Left forelimb (tissue), 1 donor: ENCODE measurements at places on chromosomes 4 and X.

DNA sequence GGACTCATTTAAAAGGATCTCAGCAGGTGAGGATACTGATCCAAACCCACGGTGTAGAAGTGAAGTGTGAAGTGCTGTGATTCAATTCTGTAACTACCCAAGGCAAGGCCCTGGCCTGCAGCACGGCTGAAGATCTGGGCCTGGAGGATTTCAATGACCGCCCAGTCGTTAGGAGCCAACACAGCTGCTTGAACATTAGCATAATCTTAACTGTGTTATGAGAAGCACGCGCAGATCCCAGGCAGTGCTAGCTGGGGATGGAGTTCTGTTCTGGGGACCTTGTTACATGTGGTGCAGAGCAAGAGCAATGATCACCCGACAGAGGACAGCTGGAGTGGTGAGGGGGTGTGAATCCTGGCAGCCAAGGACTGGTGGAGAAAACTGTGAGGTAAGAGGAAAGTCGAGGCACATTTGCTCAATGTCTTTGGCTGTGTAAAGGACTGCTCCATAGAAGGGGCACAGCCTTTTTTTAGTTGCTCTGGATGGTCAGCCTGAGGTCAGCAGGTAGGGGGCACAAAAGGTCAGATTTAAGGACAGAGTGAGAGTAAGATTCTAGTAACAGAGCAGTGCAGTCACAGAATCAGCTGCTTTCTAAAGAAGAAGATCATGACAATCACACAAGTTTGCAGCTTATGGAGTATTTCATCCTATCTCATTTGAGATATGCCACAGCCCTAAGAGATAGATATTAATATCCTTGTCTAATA is 181.8 kb downstream of the DCLK2 start:
- DNase-seq: no peak

GRCh38 chr4:46270986-46271596 is 118.8 kb downstream of the GABRA2 start:
- no peak for DNase-seq

DNA sequence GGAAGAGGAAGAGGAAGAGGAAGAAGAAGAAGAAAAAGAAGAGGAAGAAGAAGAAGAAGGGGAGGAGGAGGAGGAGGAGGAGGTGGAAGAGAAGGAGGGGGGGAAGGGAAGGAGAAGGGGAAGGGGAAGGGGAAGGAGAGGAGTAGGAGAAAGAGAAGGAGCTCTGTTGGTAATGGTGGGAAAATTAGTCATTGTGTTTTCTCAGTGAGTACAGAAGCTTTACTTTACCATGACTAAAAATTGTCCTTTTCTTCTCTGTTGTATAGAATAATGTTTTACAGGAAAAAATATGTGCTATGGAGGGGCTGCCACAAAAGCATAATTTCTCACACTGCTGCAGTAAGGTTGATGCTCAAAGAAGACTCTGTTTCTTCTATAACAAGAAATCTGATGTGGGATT is 4.1 kb downstream of the AFM start:
- no peak for DNase-seq

GRCh38 chrX:70434352-70434866 is 10.2 kb upstream of the DLG3 start:
- peak; percentile 83 for DNase-seq

DNA sequence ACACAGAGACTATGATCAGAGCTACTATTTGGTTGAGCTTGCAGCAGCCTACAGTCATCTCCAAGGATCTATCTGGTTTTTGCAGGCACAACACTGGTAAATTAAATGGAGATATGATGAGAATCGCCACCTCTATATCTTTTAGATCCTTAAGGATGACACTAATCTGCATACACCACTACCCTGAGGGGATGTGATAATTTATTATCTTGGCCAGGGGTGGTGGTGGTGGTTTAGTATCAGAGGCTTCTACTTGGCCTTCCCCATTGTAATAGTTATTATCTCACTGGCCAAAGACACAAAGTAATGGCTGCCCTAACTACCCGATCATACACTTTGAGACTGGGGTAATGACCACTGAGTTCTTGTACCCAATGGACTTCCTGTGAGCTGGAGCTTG is 21.2 kb downstream of the CCDC160 start:
- DNase-seq: no peak

- no peak for DNase-seq
Measured at GRCh38 chr4:180682776-180683175, 1560.4 kb upstream of the TENM3 start.

- no peak for DNase-seq
Measured at GRCh38 chr4:73410916-73411730, 7.0 kb downstream of the ALB start.

DNA sequence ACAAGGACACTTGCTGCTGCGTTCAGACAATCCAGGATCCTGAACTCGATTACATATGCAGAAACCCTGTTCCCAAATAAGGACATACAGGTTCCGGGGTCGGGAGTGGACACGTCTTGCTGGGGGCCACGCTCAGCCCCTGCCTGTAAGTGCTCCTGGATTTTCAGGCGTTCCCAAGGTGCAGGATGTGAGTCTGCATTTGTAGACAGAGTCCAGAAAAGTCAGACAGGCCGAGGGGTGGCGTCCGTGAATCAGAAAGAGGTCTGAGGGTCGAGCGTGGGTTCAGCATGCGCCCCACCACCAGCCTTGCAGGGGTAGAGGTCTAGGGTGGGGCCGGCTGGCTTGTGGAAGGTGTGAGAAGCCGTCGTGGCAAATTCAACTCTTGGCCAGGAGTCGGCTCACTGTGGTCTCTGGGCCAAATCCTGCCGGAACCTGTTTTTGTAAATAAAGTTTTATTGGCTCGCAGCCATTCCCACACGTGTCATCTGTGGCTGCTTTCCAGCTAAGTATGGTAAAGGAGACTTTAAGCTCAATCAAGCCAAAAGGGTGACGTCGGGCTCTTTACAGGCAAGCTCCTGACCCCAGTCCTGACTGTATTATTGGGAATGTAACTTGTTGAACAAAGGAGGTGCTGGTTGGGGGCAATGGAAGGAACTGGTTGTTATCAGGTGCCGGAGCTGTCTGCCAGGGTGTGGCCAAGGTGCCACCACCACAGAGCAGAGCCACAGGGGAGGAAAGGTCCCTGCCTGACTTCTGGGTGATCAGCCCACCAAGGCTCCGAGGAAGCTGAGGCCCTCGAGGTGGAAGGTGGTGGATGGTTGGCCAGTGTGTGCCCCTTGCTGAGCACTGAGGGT is 7.4 kb downstream of the DOK7 start:
- DNase-seq: no peak

GRCh38 chrX:386239-386767 is 404 bp downstream of the PPP2R3B start:
- DNase-seq: no peak

DNA sequence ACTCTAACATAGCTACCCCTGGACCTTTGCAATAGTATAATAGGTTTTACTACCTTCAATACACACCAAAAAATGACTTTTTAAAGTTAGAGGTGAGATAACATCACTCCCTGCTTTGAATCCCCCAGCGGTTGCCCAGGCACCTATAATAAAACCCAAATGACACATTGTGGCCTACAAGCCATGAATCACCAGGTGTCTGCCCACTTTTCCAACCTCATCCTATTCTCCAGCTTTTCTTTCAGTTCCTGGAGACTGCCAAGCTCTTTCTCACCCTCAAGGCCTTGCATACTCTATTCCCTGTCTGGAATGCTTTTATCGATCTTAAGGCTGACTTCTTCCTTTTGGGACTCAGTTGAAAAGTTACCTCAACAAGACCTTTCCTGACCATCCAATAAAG is 16.4 kb upstream of the PRSS48 start:
- no peak for DNase-seq

DNA sequence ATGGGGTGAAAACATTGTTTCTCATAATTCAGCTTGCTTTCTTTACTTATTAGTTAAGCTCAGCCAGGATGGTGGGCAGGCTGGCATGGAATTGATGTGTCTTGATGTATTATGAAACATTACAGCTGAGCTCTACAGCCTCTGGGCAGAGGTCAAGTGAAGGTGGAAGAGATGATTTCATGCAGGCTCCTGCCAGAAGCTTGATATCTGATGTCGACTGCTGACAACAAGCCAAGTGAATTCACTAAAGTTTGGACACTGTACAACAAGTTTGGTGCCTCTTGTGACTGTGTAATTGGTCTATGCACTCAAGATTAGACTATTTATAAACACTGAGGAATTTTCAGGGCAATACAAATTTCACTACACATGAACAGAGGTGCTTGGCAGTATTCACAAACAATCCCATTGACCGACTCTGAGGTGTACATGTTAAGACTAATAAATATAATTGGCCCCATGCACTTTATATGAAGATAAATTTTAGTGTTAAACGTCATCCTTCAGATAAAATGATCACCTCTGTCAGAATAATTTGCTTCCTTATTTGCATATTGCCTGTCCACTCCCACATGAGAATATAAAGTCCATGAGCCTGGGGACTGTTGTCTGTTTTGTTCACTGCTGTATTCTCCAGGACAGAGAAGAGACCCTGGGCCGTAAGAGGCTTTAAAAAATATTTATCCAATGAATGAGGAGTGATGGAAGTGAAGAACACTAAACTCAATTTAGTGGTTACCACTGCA is 612.2 kb downstream of the IQCM start:
- DNase-seq: no peak

DNA sequence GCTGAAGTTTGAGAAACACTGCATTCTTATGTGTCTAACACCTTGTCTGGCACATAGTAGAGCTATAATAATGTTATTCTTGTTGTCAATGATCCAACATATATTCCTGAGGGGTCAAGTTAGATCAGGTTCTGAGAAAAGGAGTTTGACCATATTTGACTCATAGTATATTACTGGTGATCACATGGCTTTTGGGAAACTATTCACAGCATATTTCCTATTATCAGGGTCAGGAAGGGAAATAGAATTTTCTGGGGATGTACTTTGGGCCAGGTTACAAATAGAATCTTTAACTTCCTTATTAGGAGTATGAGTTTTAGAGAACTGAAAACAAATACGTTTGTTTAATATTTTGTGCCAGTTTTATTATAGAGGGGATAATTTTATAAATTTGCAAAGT is 11.6 kb downstream of the IL15 start:
- DNase-seq: no peak

DNA sequence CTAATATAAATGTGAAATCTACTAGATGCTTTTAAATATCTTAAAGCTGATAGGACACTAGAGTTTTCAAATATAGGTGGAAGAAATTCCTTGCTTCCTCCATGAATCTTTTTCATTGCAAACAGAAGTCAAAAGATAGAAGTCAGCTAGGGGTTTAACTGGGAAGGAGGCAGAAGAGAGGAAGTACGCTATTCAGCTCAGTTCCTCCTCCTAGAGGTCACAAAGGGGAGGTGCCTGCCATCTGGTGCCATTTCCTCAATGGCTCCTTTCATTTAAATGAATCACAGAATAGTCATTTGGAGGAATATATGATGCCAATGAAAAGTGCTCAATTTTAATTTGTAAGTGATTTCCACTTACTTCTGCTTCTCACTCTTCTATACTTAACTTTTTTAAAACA is 8.5 kb downstream of the COL25A1 start:
- DNase-seq: no peak

GRCh38 chr4:48780865-48781214 is 761 bp upstream of the FRYL start:
- no peak for DNase-seq

DNA sequence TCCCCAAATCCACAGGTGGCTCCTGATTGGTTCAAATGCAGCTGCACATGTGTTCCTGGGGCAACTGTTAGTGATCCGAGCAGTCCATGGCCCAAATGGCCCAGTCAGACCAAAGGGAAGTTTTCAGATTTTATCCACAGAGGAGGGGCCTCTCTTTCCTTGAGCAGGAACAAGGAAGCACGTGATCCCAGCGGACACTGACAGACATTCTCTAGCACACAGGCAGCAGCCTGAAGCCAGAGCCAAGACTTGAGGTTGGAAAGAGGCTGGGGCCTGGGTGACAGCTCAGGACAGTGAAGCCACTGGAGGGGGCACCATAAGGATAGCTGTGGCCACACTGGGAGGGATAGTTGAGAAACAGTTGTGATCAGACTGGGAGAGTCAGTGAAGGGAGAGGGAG is 3.5 kb upstream of the ZFP92 start:
- no peak for DNase-seq

- DNase-seq: no peak
Measured at GRCh38 chr4:125123570-125124109, 191.1 kb upstream of the FAT4 start.

DNA sequence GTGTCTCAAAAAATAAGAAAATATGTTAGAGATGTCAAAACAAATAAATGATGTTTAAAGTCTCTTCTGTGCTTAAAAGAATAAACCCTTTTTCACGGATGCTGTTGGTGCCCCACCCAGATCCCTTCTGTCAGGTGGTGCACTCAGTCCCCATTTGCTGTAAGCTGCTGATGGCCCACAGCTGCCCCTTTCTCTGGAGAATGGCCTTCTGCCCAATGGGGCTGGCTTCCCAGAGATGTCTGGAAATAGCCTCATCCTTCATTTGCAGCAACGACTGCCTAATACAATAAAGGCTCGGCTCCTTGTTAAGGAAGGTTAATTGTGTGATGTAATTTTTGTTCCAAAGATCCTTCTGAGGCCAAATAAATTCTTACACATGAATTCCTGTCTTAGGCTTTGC is 31.8 kb downstream of the ETNPPL start:
- DNase-seq: no peak

DNA sequence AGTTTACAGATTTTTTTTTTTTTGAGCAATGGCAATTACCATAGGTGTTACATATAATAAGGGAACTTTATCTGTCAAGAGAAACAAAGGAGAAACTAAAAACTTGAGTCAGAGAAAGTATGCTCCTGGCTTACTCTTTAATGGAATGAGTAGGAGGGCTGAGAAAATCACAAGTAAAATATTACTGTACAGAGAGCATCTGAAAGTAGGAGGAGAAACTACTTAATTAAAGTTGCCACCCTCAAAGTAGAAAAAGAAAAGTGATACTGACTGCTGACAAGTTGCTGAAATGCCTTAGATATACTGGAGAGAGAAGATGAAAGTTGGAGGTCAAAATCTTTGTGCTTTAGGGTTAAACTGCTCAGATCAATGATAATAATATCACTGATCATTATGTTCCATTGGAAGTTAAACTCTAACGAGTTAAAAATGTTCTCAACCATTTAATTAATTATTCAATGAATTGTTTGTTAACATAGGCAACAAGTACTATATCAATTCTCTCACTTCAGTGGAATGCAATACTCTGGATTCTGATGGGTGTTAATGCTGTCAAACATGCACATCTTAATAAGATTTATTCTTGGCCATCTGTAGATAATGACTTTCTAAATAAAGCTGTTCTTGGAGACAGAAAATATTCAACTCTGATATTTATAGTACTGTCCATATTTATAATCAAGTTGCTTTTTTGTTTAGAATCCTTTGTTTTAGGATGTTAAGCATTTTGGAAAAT is 61.2 kb upstream of the CAMK2D start:
- DNase-seq: no peak

GRCh38 chrX:41475191-41475590 is 28.0 kb downstream of the NYX start:
- no peak for DNase-seq

GRCh38 chrX:108132876-108133275 is 41.3 kb downstream of the ATG4A start:
- no peak for DNase-seq
